ENCODE measurements at places on chromosomes 7 and 10.

GRCh38 chr10:66564287-66564686 is 361.5 kb upstream of the LRRTM3 start:
- DNase-seq = no peak

DNA sequence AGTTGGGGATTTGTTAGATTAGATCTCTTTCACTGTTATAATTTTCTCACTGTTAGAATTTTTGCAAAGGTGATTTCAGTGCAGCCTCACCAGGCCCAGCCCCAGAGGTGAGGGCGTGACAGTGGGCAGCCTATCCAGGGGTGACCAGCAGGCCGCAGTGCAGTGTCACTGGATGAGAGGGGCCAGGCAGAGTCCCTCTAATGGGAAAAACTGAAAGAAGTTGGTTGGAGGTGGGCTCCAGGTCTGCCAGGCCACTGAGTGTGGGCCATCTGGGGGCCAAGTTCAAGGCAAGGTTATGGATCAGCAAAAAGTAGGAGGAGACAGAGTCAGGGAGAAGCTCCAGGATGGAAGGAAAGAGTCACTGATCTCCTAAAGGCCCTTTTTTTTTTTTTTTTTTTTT is 90.5 kb upstream of the SDK1 start:
- peak; percentile 13 for DNase-seq

DNA sequence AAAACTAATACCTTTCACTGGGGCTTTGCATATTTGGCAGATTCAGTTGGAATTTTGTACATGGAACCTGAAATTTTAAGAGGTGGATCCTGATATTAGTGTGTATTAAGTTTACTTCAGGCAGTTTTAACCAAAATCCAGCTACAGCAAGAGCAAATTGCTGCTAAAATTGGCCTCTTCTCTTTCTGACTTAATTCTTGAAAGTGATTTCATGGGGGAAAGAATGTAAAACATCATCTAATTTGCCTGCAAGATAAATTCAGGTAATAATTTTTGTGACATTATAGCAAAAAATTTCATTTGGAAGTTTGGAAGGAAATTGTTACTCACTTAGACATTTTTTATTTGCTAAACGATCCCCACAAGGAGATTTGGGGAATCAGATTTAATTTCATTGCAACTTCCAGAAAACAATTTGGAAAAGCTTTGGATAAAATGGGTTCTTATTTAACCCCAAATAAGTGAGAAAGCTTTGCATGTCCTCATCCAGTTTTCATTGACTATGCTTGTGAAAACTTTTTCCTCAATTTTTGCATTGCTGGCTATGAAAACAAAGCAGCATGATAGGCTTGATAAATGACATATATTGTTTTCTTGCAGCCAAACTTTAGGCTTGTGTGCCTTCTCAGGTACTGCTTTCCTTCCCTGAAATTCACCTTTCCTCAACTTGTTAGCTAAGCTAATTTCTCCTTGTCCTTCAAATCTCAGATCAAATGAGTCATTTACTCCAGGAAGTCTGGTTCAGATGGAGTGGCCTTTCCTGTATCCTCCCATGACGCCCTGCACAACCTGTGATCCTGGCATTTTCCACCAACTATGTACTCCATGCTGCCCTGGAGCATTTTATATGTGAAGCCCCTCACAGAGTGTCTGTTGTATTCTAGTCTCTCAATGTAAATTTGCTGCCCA is 27.4 kb upstream of the ZNF438 start:
- no peak for DNase-seq

GRCh38 chr7:101138213-101138870 is 11.4 kb downstream of the SERPINE1 start:
- peak; percentile 95 for DNase-seq

- DNase-seq = peak; percentile 40
Observed at GRCh38 chr10:11439523-11440053, 171.9 kb downstream of the USP6NL start.

DNA sequence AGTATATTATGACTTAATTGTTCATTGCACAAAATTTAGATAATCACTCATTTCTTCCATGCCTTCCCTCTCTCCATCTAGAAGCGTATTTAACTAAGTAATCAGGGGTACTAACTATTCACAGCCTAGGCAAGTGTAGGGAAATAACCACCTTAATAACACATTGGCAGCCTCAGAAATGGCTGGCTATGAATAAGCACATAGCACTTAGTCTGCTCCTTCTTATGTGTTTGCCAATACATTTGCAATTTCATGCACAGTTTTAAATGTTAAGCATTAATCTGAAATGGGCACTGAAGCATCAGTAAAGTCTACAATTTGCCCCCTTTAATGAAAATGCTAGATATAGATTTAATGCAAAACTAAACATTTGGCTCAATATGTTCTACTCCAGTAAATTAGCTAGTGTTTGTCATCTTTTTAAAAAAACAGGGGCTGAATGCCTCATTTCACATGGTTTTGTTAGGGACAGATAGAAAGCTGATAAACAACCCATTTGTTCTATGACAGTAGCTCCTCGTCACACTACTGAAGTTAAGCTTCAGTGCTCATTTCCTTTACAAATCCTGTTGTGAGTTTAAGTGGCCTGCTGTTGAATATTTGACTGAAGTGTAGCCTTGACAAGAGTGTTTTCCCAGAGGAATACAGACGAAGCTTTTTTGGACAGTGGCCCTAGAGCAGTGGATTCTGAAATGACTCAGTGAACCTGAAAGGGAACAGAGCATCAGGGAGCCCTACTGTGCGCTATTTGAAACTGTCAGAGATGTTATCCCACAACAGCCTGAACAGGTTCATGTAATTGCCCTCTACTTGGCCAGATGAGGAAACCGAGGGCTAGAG is 30.5 kb downstream of the HHEX start:
- no peak for DNase-seq

DNA sequence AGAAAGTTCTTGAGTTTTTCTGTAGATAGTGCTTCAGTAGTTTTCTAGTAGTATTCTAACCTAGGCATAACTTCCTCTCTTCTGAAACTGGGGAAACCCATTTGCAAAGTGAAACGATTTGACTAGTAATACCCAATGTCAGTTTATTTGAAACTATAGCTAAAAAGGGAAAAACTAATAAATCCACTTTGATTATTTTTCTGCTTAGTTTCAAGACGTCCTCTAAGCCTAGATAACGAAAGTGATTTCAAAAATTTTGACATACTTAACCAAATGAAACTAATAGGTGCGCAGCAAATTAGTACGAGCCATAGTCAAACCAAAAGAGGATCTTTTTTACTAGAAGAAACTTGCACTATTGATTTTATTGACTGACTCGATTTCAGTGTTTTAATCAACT is 9.8 kb upstream of the SP8 start:
- DNase-seq = no peak

DNA sequence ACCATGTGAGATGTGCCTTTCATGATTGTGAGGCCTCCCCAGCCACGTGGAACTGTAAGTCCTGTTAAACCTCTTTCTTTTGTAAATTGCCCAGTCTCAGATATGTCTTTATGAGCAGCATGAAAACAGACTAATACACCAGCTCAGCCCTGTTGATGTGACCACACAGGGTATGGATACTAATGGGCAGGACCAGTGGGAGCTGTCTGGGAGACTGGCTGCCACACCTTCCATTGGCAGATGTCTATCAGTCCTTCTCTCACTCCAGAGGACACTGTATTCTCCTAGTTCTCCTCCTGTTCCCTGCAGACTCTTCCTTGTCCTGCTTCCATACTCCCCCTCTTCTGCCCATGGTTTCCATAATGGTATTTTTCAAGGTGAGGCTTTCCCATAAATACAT is 104.4 kb downstream of the PRLHR start:
- no peak for DNase-seq

GRCh38 chr7:131574741-131575140 is 18.3 kb upstream of the PODXL start:
- DNase-seq = no peak

GRCh38 chr7:17434841-17435692 is 136.6 kb downstream of the AHR start:
- DNase-seq = no peak

All from right atrium auricular region (tissue), 2 donors.